ENCODE measurements at places on chromosomes 16 and 17.

- DNase-seq: no peak
Measured at GRCh38 chr16:54006693-54007092, 279.9 kb downstream of the IRX3 start.

- DNase-seq: no peak
Measured at GRCh38 chr16:57082664-57083063, 9.7 kb upstream of the CPNE2 start.

DNA sequence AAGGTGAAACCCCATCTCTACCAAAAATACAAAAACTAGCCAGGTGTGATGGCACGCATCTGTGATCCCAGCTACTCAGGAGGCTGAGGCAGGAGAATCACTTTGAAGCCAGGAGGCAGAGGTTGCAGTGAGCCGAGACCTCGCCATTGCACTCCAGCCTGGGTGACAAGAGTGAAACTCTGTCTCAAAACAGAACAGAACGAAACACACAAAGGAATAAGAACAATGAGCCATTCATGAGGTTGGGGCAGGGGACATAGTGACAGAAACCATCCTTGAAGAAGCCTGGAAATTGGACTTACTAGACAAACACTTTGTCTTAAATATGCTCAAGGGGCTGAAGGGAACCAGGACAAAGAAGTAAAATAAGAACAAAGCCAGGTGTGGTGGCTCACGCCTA, 39.4 kb downstream of the WDR45B start:
- DNase-seq: no peak

GRCh38 chr16:14585287-14585686, 44.8 kb downstream of the PARN start:
- no peak for DNase-seq

GRCh38 chr17:79992649-79993389, 42.9 kb downstream of the TBC1D16 start:
- no peak for DNase-seq

GRCh38 chr16:31568577-31569359, 41.1 kb downstream of the AHSP start:
- DNase-seq: peak; percentile 1
